Activated CD4-positive, CD25-positive, alpha-beta regulatory T cell (primary cell): ENCODE measurements at places on chromosomes 2 and 18.

- DNase-seq: no peak
Observed at GRCh38 chr2:66536997-66537396, 102.1 kb downstream of the MEIS1 start.

DNA sequence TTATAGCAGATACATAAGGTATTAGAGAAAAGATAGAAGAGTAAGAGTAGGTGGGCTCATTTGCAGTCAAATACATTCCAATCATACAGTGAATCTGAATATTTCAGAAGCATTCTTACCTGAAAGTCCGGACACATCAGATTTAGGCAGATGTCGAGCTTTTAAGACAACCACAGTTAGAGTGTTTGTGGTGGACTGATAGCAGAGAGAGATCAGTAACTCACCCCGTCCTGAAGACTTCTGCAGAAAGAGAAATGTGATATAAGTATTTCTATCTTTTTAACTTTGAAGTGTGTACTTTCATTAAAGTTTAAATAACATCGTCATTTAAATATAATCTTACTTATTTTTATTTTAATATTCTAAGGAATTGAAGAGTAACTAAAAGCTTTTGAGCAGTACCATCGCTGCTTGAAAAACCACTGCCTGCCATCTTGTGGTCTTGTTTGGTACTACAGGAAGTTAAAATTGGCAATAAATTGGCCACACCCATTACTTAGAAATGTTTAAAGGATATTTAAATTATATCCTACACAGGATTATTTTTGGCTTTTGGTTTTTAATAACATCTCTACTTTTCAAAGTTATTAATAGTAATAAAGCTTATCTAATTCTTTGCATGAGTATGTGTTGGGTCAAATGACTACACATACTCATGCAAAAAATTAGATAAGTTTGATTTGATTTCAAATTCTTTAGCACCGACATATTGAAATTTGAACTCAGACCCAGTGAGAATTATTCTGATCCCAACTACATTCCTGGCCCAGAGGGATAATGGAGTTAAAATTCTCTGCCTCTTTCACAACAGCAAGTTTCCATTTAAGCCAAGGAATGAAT, 5.5 kb downstream of the SYT4 start:
- DNase-seq: no peak

GRCh38 chr2:238730001-238730669, 117.8 kb upstream of the TWIST2 start:
- DNase-seq: no peak

- DNase-seq: no peak
Observed at GRCh38 chr2:56232912-56233311, 49.1 kb downstream of the CCDC85A start.

DNA sequence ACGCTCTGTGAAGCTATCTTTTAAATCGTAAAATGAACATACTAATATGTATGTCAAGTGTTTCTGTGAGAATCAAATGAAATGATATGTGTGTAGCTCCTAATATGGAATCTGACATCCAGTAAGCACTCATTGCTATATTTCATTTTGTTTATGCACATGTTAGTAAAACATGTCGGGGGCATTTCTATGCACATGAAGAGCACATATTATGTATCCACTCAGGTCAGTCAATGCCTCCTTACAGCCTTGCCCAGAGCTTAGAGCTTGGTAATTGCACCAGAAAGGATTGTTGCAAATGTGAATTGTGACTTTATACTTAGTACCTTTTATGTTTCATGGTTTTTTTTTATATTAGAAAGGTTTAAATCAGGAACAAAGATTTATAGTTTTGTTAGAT, 463.7 kb upstream of the HNMT start:
- no peak for DNase-seq

GRCh38 chr18:24678107-24678506, 217.7 kb downstream of the HRH4 start:
- no peak for DNase-seq

- DNase-seq: no peak
Observed at GRCh38 chr2:65438137-65438899, 5.9 kb upstream of the SPRED2 start.

DNA sequence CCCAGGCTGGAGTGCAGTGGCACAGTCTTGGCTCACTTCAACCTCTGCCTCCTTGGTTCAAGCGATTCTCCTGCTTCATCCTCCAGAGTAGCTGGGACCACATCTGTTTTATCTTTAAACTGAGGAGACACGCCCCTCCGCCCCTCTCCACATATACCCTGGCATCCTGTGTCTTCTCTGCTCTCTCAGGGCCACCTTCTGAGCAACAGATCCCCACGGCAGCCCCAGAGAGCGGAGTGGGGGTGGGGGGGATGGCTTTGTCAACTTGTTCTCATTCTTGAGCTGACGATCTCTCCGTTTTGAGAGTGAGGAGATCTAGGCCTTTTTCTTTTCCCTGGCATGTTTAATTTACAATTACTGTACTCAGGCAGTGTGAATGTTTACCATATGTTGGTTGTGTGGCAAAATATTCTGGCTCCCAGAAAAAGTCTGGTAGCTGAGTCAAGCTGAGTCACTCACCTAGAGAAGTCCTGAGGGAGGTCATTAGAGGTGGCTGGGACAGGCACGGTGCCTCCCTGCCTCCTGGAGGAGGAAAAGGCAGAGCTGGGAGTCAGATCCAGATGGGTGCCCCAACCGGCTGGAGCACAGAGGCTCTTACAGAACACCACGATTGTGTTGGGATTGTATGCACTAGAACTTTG, 19.5 kb upstream of the ID2 start:
- no peak for DNase-seq

GRCh38 chr2:240435457-240435947, at the start of gene GPC1:
Gene GPC1, plus strand, starts transcription at chr2:240435663. Its CDS starts 256 bp downstream, at chr2:240435919.
- no peak for DNase-seq

- no peak for DNase-seq
Observed at GRCh38 chr2:181183878-181184542, 203.6 kb downstream of the UBE2E3 start.

DNA sequence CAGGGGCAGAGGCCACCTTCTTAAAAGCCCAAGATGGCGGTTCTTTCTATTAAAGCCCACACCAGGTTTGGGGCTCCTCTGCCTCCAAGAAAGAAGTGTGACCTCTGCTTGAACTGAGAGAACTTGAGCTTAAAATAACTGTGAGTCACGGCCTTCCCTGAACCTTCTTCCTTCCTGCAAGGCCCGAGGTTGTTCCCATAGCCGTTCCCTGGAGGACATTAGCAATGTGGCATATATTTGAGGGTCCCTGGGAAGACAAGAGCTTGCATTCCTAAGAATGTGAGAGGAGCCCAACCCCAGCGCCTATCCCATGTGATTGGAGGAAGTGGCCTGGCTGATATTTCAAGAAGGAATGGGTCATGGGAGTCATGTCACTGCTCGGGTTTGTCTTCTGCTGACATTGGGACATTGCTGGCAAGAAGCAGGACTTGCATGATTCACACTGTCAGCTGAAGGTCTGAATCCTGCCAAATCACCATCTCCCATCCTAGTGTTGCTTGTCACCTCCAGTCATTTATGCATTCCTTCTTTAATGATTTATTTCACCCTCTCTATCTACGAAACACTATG, 168.1 kb downstream of the TRIB2 start:
- DNase-seq: no peak

DNA sequence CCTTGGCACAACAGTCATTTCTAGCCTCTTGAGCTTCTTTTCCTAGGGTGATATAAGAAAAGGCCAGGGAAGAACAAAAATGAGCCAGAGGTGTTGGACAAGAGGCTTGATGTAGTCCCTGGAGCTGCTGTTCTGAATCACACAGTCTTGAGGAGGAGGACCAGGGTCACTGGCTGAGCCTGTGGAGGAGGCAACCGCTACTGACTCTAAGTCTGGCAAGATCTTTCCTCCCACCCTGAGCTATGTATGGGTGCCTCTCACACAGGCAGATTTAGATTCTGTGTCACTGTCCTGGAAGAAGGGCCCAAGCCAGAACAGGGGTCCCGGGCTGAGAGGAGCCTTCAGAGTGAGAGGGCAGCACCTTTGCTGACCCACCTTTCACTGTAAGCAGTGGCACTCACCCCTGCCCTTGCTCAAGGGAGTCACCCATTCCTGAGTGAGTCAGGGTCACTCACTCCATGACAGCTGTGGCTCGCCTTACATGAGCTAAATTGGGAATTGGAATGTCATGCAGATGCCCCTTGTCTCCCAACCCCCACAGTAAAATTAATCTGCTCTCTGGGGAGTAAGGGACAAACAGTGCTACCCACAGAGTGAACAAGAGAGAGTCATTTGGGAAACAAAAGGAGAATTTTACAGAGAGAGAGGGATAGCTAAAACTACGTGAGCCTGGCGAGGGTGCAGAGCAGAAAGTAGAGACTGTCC, at the start of gene TRIM54:
Gene TRIM54, plus strand, starts transcription at position 575 of the 705 bp plus-strand sequence. CDS start 303 bp downstream, outside the sequence.
- no peak for DNase-seq

DNA sequence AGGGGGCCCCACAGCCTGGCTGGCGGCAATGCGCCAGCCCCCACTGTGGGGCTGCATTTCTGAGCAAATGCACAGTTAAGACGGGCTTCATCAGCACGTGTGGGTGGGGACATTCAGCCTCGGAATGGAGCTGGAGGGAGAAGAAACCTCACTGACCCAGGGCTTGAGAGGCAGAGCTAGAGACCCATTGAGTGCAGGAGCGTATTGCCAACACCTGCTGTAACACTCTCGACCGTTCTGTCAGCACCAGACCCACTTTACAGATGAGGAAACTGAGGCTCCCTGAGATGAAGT, 200.9 kb upstream of the RAB6C start:
- DNase-seq: no peak

DNA sequence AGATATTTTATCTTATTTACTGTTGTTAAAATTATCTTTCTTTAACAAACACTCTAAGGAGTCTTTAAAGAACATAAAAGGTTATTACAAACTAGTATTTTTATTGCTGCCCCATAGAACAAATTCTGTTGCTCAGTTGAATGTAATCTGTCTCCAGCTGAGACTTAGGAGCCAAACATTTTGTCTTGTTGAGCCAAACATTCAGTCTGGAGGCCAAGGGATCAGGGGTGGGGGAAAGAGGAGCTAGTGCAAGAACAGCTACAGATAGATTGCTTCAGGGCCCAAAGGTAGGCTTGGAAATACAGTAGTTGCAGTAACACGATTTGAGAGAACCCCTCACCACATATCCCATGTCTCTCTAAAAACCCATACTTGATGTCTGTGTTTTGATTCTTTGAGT, 51.2 kb downstream of the TPGS2 start:
- no peak for DNase-seq

- DNase-seq: no peak
Observed at GRCh38 chr2:185335879-185336278, 402.7 kb upstream of the FSIP2 start.

- no peak for DNase-seq
Observed at GRCh38 chr18:27010784-27011183, 145.3 kb upstream of the AQP4 start.

GRCh38 chr2:29215073-29215472, 99.9 kb downstream of the CLIP4 start:
- DNase-seq: no peak

- DNase-seq: no peak
Observed at GRCh38 chr2:40690036-40690435, 238.1 kb upstream of the SLC8A1 start.

- DNase-seq: no peak
Observed at GRCh38 chr2:143296089-143296488, 166.9 kb downstream of the ARHGAP15 start.

GRCh38 chr18:80029690-80030089, 4.5 kb upstream of the RBFA start:
- DNase-seq: no peak

- no peak for DNase-seq
Observed at GRCh38 chr2:20609349-20609994, 41.4 kb downstream of the HS1BP3 start.

DNA sequence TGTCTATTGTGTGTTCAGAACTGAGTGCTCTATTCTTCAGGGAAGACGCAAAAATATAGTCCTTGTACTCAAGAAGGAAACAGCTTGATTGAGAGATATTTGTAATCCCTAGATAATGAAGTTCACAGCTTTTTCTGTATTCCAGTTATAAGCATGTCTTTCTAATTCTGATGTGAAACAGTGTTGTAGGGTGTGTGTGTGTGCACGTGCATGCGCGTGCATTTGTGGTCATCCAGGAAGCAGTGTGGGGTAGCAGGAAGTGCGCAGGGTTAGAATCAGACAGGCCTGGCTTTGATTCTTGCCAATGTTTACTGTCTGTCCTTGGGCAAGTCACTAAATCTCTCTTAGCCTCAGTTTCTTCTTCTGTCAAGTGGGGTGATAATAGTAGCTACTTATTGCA, 87.9 kb downstream of the NPAS2 start:
- no peak for DNase-seq

GRCh38 chr2:29108225-29108624, 7.0 kb upstream of the CLIP4 start:
- DNase-seq: no peak

DNA sequence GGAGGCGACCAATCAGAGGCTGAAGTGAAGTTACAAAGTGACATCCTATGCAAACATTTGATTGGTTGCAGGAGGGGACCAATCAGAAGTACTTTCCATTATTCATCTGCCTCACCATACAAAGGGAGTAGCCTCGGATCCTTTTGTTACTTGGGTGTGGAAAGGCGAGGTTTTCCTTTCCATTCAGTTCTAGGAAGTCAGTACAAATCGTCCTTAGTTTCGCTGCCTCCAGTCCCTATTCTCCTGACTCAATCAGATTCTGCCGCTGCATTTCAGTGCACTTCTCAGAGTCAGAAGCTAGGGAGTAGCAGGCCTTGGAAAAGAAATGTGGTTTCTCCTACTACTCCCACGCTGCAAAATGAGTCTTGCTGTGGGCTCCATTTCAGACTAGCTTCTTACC, 149.4 kb downstream of the DTNA start:
- no peak for DNase-seq

GRCh38 chr2:181054843-181055242, 74.4 kb downstream of the UBE2E3 start:
- DNase-seq: no peak

DNA sequence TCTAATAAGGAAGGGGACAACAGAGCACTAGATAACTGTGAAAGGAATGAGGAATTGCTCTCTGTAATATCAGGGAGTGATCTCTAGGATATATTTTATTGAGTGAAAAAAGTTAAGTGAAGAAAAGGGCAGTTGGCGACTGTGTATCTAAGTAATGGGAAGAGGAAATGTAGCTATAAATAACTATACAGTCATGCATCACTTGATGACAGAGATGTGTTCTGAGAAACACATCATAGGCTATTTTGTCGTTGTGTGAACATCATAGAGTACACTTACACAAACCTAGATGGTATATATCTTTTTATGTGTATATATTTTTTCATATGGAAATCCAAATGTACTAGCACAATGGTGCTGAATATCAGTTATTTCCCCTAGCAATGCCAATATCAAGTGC, 329.3 kb downstream of the TXNL1 start:
- no peak for DNase-seq

- no peak for DNase-seq
Observed at GRCh38 chr2:28086611-28087010, 196.1 kb downstream of the BABAM2 start.

GRCh38 chr2:69036926-69037325, 23.9 kb downstream of the ANTXR1 start:
- DNase-seq: no peak

DNA sequence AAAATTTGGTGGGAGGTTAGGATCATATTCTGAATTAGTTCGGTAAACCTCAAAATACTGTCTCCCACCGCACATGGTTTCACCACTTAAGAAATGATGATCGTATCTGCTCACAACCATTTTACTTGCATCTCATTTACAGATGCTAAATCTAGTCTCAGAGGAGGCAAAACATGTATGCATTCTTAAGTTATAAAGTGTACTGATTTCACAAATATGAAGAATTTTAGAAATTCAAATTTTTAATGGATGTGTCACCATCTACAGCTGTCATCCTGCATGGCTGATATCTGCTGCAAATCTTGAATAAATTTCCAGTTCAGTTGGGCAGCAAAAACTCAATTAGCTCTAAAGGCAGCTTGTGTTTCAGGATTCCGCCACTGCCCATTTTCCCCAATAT, 243.3 kb upstream of the KCNJ3 start:
- no peak for DNase-seq

- no peak for DNase-seq
Observed at GRCh38 chr2:84388133-84388532, 70.9 kb downstream of the SUCLG1 start.
